Kidney glomerular epithelial cell (primary cell): ENCODE measurements at places on chromosomes 3 and 15.

- DNase-seq, result no peak
These were observed 524.5 kb downstream of the OCA2 start for GRCh38 chr15:27574541-27575054.

- no peak for DNase-seq
These were observed 7.9 kb upstream of the FURIN start for GRCh38 chr15:90860450-90860849.

- DNase-seq, result peak; percentile 83
These were observed 15.6 kb upstream of the WNT7A start for GRCh38 chr3:13895155-13896105.

- no peak for DNase-seq
These were observed 16.2 kb upstream of the CCR9 start for GRCh38 chr3:45870099-45870498.

- DNase-seq, result no peak
These were observed 415.2 kb downstream of the RAP2B start for GRCh38 chr3:153577059-153577736.

GRCh38 chr15:55846116-55846707 is 103.3 kb upstream of the PRTG start:
- DNase-seq, result peak; percentile 74

DNA sequence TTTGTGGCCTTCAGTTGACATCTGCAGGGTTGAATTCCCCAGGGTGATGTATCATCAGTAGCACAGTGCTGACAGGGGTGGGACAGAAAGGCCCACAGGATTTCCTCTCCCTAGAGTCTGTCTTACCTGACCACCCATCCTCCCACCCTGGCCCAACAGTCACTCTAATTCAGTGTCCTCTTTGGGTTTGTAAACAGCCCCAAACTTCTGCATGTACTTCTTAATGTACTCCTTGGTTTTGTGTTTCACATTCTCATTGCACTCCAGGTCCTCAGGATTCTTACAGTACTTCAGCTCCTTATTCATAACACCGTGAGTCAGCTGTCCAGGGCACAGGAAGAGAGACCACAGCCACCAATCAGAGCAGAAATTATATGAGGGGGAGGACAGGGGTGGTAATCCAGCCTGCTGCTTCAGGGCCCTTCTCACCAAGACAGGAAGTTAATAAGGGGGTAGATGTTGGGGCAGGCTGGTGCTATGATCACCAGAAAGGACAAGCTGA is 37.5 kb downstream of the NBEAL2 start:
- DNase-seq, result peak; percentile 92

GRCh38 chr3:179589143-179589542 is 15.3 kb downstream of the MRPL47 start:
- DNase-seq, result no peak

DNA sequence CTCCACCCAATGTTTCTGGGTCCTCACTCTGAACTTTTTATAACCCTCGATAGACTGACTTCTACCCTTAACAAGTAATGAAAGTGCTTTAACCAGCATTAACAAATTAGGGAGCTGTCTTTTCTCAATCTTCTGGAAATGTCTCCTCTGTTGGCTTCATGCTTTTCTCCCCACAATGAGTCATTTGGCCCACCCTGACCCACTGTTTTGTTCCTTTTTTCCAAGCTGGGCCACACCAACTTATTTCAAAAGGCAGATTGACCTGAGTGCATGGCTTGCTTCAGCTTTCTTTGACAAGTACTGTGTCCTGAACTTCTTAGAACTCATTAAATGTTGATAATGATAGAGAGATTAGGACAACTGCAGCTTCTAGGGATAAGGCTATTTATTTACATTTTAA is 199.6 kb upstream of the SEMA6D start:
- no peak for DNase-seq

- no peak for DNase-seq
These were observed 23.1 kb downstream of the FGD5 start for GRCh38 chr3:14841836-14842235.

DNA sequence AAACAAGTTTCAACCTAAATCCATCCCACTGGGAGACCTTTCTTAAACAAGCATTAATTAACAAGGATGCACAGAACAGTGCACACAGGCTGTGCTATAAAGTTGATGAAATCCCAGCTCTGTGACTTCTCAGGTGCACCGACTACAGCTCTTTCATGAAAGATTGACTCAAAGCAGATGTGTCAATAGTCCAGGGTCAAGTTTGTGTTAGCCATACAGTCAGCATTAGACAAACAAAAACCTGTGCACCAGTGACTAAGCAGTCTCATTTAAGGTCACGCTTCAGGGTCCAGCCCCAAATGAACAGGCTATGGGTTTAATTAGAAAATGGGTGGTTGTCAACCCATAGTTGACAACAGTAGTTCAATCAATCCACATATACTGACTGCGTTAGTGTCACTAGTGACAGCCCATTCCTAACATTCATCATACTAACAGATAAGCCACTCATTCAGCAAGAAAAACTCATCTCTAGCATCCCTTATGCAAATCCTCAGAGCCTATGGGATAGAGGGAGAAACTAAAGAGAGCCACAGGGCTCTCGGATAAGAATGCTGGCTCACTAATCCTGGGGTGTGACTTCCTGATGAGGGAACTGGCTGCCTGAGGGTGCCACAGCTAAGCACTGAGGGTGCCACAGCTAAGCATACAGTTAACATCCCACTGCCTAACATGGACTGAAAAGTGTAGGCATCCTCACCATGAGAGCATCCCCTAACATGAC is 84.1 kb downstream of the WNT5A start:
- DNase-seq, result peak; percentile 33

- no peak for DNase-seq
These were observed 10.2 kb downstream of the PAQR5 start for GRCh38 chr15:69308949-69309348.

DNA sequence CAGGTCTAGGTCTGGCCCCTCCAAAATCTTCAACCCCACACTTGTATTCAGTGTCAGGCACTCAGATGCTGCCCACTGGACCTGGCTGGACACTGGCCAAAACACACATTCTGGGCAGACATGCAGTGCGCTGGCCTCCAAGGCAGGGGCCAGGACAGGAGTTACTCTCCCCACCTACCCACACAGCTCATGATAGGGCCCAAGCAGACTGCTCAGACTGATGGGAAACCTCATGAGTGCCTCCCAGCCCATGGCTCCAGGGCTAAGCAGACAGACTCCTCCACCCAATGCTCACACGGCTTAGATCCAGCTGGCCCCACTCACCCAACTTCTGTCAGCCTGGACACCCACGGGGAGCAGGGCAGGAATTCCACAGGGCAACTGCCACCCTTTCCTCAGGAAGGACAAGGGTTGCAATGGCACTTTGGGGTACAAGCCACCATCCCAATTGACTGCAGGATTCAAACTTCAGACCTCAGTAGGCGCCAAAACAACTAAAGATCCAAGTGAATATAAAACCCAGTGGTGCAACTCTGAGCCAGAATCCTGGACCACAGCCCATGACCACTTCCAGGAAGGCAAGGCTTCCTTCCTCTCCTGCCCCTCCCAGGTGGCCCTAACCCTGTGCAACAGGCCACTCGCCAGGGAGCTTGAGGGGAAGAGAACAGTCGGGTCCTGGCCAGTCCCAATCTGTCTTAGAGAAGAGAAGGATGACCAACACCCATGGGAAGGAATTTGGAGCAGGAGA is 1.4 kb downstream of the LTF start:
- DNase-seq, result no peak

DNA sequence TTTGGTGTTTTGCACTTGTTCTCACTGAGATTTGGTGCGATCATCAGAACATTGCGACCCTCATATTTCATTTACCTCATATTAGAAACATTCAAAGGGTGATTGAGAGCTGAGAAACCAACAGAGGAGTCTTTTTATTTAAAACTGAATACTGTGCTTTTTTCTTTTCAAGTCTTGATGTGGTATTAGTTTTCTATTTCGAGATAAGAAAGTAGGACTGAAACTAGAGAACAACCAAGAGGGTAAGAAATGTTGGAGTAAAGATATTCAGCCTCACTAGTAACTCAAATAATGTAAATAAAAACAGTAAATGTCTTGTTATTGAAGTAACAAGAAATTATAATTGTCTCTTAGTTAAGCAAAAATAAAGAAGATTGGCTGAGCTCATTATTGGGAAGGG is 26.5 kb downstream of the EFHB start:
- DNase-seq, result no peak

DNA sequence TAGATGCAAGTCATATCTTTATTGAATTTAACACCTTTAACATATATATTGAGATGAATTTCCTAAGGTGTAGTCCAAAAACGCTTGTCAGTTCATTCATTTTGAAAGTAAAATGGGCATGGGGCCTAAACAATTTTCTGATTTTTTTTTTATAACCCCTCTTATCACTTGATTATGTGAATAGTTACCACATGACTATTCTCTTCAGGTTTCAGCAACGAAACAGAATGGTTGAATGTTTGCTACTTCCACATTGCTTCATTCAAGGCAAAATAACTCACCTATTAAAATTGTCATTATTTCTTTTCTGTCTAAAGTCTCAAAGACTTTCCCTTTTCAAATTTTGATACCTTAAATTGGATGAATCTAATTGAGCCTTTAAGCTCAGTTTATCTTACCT is 96.4 kb downstream of the MBNL1 start:
- DNase-seq, result no peak

- DNase-seq, result no peak
These were observed 12.4 kb downstream of the IREB2 start for GRCh38 chr15:78450285-78450858.

GRCh38 chr3:139772539-139773500 is 95.0 kb upstream of the NMNAT3 start:
- peak; percentile 93 for DNase-seq

- DNase-seq, result no peak
These were observed 9.9 kb downstream of the AHSG start for GRCh38 chr3:186622651-186623310.

DNA sequence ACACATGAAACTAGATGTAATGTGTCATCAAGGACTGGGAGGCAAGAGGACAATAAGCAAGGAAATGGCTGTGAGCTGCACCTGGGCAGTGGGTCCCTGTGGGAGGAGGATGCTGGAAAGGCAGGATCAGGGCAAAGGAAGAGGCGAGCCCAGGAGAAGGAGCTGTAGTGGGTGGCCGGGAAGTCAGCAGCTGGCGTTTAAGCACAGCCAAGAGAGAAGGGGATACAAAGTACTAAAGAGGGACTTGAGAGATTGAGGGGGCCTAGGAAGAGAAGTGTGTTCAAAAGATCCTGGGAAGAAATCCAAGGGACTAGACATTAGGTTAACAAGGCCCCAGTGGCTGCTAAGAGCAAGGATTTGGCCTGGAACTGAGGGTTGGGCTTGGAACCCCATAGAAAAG is 188.5 kb upstream of the SLC24A5 start:
- DNase-seq, result no peak

GRCh38 chr3:142633073-142633472 is 36.9 kb downstream of the PLS1 start:
- DNase-seq, result no peak

GRCh38 chr3:14633819-14634424 is 17.6 kb upstream of the CCDC174 start:
- peak; percentile 19 for DNase-seq

DNA sequence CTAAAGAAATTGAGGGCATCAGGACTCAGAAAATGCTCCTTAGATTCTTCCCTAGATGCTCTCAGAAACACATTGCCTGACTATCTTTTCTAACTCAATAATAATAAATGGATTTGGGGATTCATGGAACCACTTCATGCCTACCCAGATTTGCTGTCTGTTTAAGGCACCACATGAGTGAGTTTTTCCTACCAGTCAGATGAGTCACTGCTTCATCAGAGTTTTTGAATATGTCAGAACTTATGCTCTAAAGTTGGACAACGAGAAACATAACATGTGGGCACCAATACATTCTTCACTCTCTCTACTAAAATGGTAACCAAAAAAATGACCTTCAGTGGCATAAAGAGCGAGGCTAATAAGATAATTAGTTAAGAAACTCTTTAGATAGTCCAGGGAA is 1135.1 kb downstream of the TUSC7 start:
- DNase-seq, result no peak

GRCh38 chr15:44585633-44586032 is 48.7 kb downstream of the EIF3J start:
- DNase-seq, result no peak

GRCh38 chr3:97713634-97714033 is 50.9 kb upstream of the ARL6 start:
- no peak for DNase-seq

- no peak for DNase-seq
These were observed 142.5 kb downstream of the NR1I2 start for GRCh38 chr3:119924111-119925094.
